ENCODE measurements at places on chromosomes 4 and X. TPM values are rescaled to one million over a fixed set of nuclear protein-coding genes. Genes with fewer than 3 reads are reported as not detected.

DNA sequence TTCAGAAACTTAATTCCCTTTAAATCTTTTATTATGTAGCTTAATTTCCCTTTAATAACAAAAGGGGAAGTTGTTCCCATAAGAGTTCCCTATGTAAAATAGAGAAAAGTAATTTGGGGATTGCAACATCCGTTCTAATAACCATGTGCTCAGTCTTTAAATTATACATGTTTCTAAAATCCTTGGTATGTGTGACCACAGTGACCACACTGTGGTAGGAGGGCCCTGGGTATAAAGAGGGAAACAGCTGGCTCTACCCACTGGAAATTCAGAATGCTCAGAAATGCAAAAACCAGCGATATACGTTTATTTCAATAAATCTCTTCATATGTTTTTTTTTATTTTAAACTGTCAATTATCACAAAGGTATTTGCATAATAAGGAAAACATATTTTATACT lies 219.1 kb downstream of the FGF13 start:
- no peaks in the 10 kb centered on the region for H3K4me1 ChIP-seq
- H3K27ac ChIP-seq, result no peak overlapping the region
- no peaks in the 10 kb centered on the region for H3K27me3 ChIP-seq
- no peak overlapping the region for H3K4me3 ChIP-seq

- DNase-seq, result no peak
- no peaks in the 10 kb centered on the region for H3K36me3 ChIP-seq
- H3K27me3 ChIP-seq, result no peaks in the 10 kb centered on the region
- no peak overlapping the region for H3K27ac ChIP-seq
- no peak overlapping the region for H3K4me3 ChIP-seq
Measured at GRCh38 chrX:13791559-13791958, 25.3 kb downstream of the GPM6B start.

GRCh38 chrX:106481341-106481740 lies 130.4 kb upstream of the RADX start:
- H3K4me3 ChIP-seq, result no peak overlapping the region
- H3K27me3 ChIP-seq, result no peaks in the 10 kb centered on the region
- no peak overlapping the region for H3K27ac ChIP-seq
- H3K4me1 ChIP-seq, result no peaks in the 10 kb centered on the region
- H3K36me3 ChIP-seq, result no peaks in the 10 kb centered on the region
- DNase-seq, result peak; percentile 42

- H3K36me3 ChIP-seq, result no peaks in the 10 kb centered on the region
- no peak for DNase-seq
- H3K4me1 ChIP-seq, result peaks cover under 1% of the 10 kb centered on the region
Measured at GRCh38 chr4:151402145-151402865, 6.7 kb upstream of the FHIP1A start.

- H3K27me3 ChIP-seq, result no peaks in the 10 kb centered on the region
- H3K4me3 ChIP-seq, result no peak overlapping the region
- H3K4me1 ChIP-seq, result no peaks in the 10 kb centered on the region
- no peak overlapping the region for H3K27ac ChIP-seq
Measured at GRCh38 chrX:138034136-138034535, 468.2 kb downstream of the ZIC3 start.

GRCh38 chrX:19792412-19792811 lies 95.0 kb downstream of the SH3KBP1 start:
- H3K27me3 ChIP-seq, result no peaks in the 10 kb centered on the region
- H3K27ac ChIP-seq, result no peak overlapping the region
- H3K4me3 ChIP-seq, result no peak overlapping the region
- no peak for DNase-seq
- no peaks in the 10 kb centered on the region for H3K36me3 ChIP-seq
- no peaks in the 10 kb centered on the region for H3K4me1 ChIP-seq

GRCh38 chrX:108735679-108736508 lies 469 bp downstream of the IRS4 start:
- no peaks in the 10 kb centered on the region for H3K36me3 ChIP-seq
- peak; percentile 43 for DNase-seq
- peak overlapping the region; percentile 53 for H3K4me3 ChIP-seq
- H3K4me1 ChIP-seq, result peaks cover 37% of the 10 kb centered on the region
- H3K27ac ChIP-seq, result no peak overlapping the region

DNA sequence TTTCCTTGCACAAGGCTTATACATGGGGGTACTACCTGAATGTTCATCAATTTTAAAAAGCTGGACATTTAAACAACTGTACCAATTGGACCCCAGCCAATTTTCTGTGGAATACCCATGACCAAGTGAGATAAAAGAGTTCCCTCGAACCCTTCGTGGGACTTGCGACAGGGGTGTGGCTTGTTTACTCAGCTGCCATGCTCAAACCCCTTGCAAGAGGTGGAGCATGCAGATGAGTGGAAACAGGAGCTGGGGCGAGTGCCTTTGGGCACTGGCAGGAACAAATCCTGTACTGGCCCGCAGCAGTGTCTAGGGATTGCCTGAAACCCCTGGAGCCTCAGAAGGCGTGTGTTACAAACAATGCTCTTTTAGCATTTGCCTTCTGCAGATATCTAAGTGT lies 144.2 kb downstream of the PDHA2 start:
- H3K36me3 ChIP-seq, result no peaks in the 10 kb centered on the region
- no peak overlapping the region for H3K4me3 ChIP-seq
- H3K27me3 ChIP-seq, result no peaks in the 10 kb centered on the region
- no peak overlapping the region for H3K27ac ChIP-seq

GRCh38 chrX:100319716-100320115 lies 90.4 kb downstream of the PCDH19 start:
- DNase-seq, result no peak
- no peak overlapping the region for H3K27ac ChIP-seq
- no peaks in the 10 kb centered on the region for H3K27me3 ChIP-seq
- no peak overlapping the region for H3K4me3 ChIP-seq

DNA sequence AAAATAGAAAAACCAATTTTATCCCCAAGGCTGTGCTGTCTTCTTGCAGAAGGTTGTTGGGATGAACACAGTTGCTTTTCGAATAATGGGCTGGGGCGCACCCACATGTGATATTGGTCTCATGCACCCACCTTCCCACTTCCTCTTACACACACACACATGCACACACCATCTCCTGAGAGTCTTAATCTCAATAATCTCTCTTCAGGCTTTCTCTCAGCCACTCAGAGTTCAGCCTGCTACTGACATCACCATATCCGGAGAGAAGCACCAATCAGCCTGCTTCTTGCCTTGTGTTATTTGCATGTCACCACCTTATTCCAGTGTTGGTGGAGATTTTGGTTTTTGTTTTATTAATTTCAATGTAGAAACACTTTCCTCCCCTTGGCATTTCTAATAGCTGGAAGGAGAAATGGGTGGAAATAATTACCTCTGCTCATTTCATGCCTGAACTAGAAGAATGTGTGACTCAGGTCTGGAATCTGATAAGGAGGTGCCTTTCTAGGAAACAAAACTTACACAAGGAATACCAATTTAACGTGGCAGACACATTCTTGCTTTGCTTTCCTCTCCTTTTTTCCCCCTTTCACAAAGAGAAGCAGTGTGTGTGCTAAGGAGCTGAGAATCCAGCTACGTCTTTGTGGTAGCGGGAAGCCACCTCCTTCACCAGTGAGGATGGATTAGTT lies 400.2 kb downstream of the MID1IP1 start:
- H3K27ac ChIP-seq, result no peak overlapping the region
- no peaks in the 10 kb centered on the region for H3K27me3 ChIP-seq
- no peaks in the 10 kb centered on the region for H3K4me1 ChIP-seq
- no peaks in the 10 kb centered on the region for H3K36me3 ChIP-seq
- H3K4me3 ChIP-seq, result no peak overlapping the region
- DNase-seq, result no peak

GRCh38 chr4:134328741-134329140 lies 127.2 kb upstream of the PABPC4L start:
- no peak overlapping the region for H3K27ac ChIP-seq
- no peak for DNase-seq
- no peaks in the 10 kb centered on the region for H3K4me1 ChIP-seq
- H3K27me3 ChIP-seq, result no peaks in the 10 kb centered on the region

- H3K4me1 ChIP-seq, result no peaks in the 10 kb centered on the region
- no peak overlapping the region for H3K27ac ChIP-seq
- H3K4me3 ChIP-seq, result no peak overlapping the region
- no peak for DNase-seq
- H3K27me3 ChIP-seq, result no peaks in the 10 kb centered on the region
Measured at GRCh38 chr4:42942216-42942615, 49.7 kb downstream of the GRXCR1 start.

DNA sequence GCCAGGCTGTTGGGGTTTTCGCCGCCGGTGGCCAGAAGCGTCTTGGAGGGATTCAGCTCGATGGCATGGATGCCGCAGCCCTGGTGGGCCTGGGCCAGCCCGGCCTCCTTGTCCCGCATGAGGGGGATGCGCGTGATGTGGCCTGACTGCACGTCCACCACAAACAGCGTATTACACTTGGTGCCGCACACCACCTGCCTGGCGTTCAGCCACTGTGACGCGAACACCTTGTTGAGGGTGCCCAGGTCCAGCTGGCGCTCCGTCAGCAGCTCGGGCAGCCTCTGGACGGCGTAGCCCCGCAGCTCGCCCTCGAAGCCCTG lies 728 bp downstream of the DCAF12L2 start:
- no peak for DNase-seq
- H3K27ac ChIP-seq, result no peak overlapping the region

DNA sequence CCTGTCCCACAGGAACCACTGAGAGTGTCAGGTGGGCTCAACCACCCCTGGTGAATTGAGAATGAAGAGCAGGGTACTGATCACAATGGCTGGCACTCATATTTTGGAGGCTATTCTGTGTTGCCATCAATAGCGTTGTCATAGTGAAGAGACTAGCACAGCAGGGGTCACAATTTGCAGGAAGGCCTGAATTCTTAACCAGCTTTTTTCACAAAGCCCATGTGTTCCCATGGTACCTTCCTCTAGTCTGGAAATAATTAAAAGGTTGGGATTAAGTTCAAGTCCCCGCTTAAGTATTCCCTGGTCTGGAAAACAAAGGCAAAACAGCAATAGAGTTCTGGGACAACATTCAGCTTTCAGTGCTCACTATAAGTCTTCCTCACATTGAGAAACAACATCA lies 1051.7 kb downstream of the C4orf33 start:
- no peaks in the 10 kb centered on the region for H3K36me3 ChIP-seq
- no peak for DNase-seq
- H3K4me1 ChIP-seq, result no peaks in the 10 kb centered on the region

GRCh38 chr4:17664755-17665154 lies 50.3 kb downstream of the MED28 start:
- no peaks in the 10 kb centered on the region for H3K36me3 ChIP-seq
- H3K27me3 ChIP-seq, result no peaks in the 10 kb centered on the region
- no peak overlapping the region for H3K27ac ChIP-seq
- H3K4me1 ChIP-seq, result no peaks in the 10 kb centered on the region
- no peak overlapping the region for H3K4me3 ChIP-seq
- DNase-seq, result no peak

GRCh38 chr4:2936773-2937145 lies 26.4 kb downstream of the NOP14 start:
- H3K4me3 ChIP-seq, result no peak overlapping the region
- no peak for DNase-seq
- H3K27me3 ChIP-seq, result no peaks in the 10 kb centered on the region
- H3K36me3 ChIP-seq, result peaks cover 42% of the 10 kb centered on the region
- peaks cover 44% of the 10 kb centered on the region for H3K4me1 ChIP-seq

DNA sequence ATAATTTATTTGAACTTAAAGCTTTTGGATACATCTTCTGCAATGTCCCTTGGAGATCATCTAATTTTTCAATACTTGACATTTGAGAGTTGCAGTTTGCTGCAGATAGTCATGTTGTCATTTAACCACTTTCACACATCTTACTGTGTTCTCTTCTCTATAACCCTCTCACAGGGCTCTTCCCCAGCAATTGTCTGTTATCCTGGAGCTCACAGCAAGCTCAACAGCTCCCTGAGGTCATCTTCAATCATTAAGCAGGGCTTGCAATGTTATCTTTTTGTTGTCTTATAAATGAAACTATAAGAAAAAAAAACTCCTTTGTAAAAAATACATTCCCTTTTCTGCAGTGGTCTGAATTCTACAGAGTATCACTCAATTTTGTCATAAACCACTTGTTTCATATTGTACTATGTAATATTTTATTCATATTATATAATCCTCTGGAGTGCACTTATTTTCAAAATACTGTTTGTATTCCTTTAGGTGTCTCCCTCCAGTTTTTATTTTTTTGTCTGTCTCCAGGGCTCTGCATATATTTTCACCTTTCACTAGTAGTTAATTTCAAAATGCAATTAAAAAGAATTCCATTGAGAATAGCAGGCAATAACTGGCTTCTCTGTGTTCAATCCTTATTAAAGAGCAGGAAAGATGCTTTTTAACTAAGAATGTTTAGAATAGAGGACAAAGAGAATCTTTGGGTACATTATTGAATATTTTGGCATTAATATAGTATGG lies 106.3 kb upstream of the ARSJ start:
- no peaks in the 10 kb centered on the region for H3K4me1 ChIP-seq
- H3K27me3 ChIP-seq, result no peaks in the 10 kb centered on the region
- no peak for DNase-seq
- H3K4me3 ChIP-seq, result no peak overlapping the region
- no peak overlapping the region for H3K27ac ChIP-seq

DNA sequence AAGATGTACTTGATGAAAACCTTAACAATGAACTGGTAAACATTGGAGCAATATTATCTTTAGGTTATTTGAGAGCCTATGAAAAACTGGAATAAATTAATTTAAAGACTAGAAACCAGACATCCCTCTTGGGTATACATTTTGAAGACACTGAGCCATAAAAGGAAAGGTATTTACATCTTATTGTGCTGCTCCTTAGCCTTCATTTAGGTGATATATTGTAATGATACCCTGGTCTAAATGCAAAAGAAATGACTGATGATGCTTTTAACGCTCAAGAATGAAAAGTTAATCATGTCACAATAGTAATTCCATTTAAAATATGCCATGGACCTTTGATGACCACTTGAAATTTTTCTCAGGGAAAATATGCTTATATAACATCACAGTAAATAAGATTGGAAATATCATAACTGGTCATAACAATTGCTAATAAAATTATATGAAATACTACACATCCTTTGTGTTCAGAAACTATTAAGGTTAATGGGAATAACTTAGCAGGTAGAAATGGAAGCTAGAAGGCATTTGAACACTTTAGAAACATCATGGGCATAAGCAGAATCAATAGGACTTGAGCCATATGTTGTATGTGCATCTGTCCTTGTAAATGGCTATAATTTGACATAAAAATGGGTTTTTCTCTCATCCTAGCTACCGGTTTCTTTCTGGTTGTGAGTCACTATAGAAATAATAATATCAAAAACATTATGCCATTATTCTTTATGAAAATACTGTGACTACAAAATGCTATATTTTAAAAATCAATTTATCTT lies 979.7 kb downstream of the RAPGEF2 start:
- no peak for DNase-seq
- no peak overlapping the region for H3K4me3 ChIP-seq
- no peaks in the 10 kb centered on the region for H3K27me3 ChIP-seq

WDR17 gene
- total RNA-seq, result 1.9 TPM

KCND1 gene
- total RNA-seq, result not detected

CENPI gene
- total RNA-seq, result 8.3 TPM

MEPE gene
- not detected for total RNA-seq

BEX5 gene
- 21.9 TPM for total RNA-seq

CCKAR gene
- 21.1 TPM for total RNA-seq

TRPC3 gene
- total RNA-seq, result not detected

FIP1L1 gene
- 49.0 TPM for total RNA-seq

ARMCX1 gene
- total RNA-seq, result 35.6 TPM

ADH7 gene
- total RNA-seq, result 4.7 TPM

MGST2 gene
- total RNA-seq, result 153 TPM

PAGE5 gene
- total RNA-seq, result not detected

MAMLD1 gene
- 1.2 TPM for total RNA-seq

Measured in stomach (tissue), 19 donors.